A172 (cell line): ENCODE measurements at places on chromosomes 16 and 17. TPM values are rescaled to one million over a fixed set of nuclear protein-coding genes. Genes with fewer than 3 reads are reported as not detected.
A peak's percentile ranks its signal among the peaks of the same experiment; 100 is the strongest.

The GOSR1 gene
- 30.1 and 56.3 TPM in 2 replicates for total RNA-seq

The ZMYND15 gene
- 0.07 and 0.21 TPM in 2 replicates for total RNA-seq

DNA sequence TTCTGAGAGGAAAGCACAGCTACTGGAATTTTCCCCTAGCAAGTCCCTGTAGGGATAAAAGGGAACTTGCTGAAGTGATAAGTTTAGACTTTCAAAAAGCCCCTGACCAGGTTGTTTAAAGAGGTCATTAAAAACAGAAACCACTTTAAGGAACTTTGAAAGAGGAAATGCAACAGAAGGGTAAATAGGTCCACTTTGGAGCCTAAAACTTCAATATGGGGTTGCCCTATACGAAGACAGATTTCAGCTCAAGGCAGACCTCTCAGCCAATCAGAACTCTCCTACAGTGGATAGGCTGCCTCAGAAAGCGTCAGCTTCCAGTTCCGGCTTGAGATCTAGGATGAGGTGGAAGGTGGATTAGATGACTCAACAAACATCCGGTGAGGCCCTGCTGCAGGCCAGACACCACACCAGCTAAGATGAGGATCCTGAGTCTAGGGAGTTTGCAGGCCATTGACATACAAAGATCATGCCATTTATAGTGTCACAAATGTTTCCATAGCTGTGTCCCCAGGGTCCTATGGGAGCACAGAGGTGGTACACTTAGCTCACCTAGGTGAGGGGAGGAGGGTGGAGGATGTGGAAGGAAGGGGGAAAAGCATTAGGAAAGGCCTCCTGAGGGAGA is 7.9 kb upstream of the MFSD6L start:
- peak; percentile 74 for DNase-seq

The TMEM100 gene
- total RNA-seq, result not detected in 2 replicates

The CX3CL1 gene
- 0.79 and 0.88 TPM in 2 replicates for total RNA-seq

DNA sequence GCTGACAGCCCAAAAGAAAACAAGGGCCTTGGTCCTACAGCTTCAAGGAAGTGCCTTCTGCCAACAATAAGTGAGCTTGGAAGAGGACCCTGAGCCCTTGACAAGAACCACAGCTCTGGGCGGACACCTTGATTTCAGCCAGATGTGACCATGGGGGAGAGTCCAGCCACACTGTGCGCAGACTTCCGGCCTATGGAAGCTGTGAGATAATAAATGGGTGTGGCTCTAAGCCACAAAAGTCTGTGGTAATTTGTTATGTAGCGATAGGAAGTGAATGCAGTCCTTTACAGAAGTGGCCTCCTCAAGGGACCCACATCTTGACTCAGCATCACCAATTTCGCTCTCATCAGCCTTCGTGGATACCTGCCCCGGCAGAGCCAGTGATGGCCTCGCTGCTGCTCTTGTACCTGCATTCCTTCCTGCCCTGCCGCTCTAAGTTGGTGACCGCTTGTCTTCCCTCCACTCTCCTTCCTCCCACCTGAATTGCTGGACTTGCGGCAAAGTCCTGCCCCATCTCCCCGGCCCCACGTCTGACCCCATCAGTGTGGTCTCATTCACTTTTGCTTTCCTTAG is 29.3 kb downstream of the PRSS54 start:
- DNase-seq, result no peak

GRCh38 chr17:32341141-32341856 is 674 bp downstream of the C17orf75 start:
- DNase-seq, result peak; percentile 40

DNA sequence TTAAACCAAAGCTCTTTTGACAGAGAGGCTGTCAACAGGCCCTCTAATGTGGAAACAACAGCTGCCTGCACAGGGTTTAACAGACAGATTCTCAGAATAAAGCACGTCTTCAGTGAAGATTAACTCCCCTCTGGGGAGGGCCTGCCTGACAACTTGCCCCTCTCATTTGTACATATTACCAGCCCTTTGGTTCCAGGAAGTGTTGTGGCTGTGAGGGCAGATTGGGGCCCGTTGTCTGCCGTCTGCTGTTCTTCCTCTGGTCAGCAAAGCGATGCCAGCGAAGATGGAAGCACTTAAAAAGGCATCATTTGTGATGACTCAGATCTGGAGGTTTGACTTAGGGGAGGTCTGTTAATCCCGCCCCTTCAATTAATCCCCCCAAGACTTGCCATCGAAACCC is 177.0 kb upstream of the IRX6 start:
- no peak for DNase-seq

- DNase-seq, result peak; percentile 32
Measured at GRCh38 chr16:55257966-55258613, 65.9 kb upstream of the IRX6 start.

DNA sequence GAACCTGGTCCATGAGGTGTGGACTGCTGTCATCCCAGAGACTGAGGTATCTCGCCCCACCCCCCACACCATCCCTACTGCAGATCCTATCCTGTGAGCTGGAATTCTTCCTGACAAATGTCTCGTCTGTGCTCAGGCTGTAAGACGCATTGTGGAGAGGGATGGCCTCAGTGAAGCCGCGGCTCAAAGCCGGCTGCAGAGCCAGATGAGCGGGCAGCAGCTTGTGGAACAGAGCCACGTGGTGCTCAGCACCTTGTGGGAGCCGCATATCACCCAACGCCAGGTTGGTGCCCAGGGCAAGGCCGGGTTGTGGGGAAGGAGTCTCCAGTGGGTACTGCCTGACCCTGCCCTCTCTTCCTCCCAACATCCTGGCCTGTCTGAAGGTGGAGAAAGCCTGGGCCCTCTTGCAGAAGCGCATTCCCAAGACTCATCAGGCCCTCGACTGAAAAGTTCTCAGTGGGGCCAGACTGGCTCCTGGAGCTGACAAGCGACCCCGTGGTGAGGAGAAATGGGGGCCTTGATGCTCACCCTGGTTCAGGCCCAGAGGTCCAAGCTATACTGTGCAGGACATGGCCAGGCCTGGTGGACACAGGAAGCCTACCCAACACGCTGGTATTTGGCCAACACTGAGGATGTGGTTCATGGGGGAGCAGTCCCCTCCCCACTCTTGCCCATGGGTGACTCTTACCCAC is 1.2 kb upstream of the MLX start:
- DNase-seq, result no peak

DNA sequence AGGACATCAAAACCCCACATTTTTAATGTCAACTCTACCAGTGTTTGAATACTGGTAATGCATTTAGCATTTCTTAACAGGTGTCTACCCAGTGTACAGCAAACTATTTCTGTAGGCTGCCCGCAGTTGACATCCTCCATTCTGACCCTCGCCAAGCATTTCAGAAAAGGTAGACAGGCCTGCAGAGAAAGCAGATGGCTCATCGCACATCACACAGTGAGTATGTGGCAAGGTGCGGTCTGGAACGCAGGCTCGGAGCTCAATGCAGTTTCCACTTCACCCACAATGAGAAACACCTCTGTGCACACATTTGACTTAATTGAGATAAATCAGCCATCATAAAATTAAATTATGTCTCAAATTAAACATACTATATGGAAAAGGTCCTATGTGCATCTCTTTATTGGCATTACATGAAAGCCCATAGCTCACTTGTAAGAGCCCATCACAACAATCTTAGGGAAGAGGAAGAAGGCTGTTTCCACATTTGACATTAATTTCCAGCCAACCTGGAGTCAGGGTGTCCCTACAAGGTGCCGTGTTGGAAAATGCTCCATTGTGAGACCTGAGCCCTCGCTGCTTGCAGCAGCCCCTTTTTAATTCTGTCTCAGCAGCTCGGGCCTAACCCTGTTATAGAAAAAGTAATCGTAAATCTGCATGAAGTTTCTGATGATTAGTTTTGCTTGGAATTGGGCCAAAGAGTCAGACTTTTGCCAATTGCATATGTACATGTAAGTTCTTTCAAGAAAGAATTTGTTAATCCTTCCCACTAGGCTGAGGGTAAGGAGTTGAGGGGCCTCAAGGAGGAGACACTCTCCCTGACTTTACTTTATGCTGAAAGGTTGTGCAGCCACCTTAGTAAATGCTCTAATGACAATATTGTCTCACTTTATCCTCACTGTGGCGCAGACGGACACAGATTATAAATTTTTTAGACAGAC is 378.7 kb upstream of the DYNLRB2 start:
- no peak for DNase-seq

- DNase-seq, result no peak
Measured at GRCh38 chr16:26267641-26268040, 575.9 kb downstream of the HS3ST4 start.

- no peak for DNase-seq
Measured at GRCh38 chr16:379183-379960, 2.4 kb downstream of the PGAP6 start.

GRCh38 chr16:73713251-73713650 is 583.4 kb upstream of the PSMD7 start:
- no peak for DNase-seq

- DNase-seq, result peak; percentile 87
Measured at GRCh38 chr17:73343168-73343634, 31.4 kb upstream of the CDC42EP4 start.

DNA sequence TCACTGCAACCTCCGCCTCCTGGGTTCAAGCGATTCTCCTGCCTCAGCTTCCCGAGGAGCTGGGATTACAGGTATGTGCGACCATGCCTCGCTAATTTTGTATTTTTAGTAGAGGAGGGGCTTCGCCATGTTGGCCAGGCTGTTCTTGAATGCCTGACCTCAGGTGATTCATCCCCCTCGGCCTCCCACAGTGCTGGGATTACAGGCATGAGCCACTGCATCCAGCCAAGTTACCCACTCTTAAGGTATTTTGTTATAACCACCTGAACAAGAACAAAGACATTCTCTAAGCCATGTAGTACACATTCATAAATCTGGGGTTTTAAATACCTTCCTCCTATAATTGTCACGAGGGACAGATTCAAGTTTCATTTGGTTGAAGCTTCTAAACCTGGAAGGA is 12.3 kb upstream of the TMEM170A start:
- no peak for DNase-seq

- no peak for DNase-seq
Measured at GRCh38 chr16:12403746-12404658, 399.7 kb downstream of the CPPED1 start.

DNA sequence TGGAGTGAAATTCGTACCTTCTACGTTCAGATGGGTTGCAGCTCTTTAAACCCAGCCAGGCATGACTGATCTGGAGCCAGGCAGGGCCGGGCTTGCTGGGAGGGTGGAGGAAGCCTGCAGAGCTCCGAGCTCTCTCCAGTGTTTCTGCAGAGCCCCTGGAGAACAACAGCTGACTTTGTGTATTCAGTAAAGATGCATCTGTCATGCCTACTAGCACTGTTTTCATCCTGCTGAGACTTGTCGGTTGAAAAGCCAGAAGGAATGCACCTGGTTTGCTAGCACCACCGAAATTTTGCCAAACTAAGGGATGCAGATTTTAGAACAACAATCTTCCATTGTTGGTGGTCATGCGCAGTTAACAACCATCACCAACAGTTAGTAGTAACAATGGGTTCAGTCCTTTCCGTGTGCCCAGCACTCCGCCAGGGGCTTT is 22.4 kb upstream of the SCNN1B start:
- no peak for DNase-seq

The CCL17 gene
- 3.4 and 14.2 TPM in 2 replicates for total RNA-seq

GRCh38 chr16:19697756-19698318 is 20.2 kb downstream of the KNOP1 start:
- no peak for DNase-seq
